ENCODE measurements at places on chromosomes 1 and 21. TPM values are rescaled to one million over a fixed set of nuclear protein-coding genes. Genes with fewer than 3 reads are reported as not detected.

The KCNH1 gene
- not detected for total RNA-seq

The CFHR2 gene
- not detected for total RNA-seq

The KMO gene
- not detected for total RNA-seq

The SIPA1L2 gene
- 127 TPM for total RNA-seq

DNA sequence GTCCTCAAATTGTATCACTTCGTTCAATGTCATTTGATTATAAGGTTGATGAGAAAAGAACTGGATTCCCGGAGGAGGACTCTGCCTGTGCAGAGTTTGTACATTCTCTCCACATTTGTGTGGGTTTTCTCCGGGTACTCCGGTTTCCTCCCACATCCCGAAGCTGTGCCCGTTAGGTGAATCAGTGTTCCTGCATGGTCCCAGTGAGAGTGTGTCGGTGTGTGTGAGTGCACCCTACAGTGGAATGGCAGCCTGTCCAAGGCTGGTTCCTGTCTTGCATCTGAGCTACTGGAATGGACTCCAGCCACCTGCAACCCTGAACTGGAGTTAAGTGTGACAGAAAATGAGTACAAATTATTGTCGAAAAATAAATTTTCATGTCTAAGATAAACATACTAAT is 92.2 kb upstream of the KCTD3 start:
- DNase-seq, result no peak
- no peaks in the 10 kb centered on the region for H3K27me3 ChIP-seq
- H3K4me3 ChIP-seq, result no peak overlapping the region
- H3K4me1 ChIP-seq, result no peaks in the 10 kb centered on the region

DNA sequence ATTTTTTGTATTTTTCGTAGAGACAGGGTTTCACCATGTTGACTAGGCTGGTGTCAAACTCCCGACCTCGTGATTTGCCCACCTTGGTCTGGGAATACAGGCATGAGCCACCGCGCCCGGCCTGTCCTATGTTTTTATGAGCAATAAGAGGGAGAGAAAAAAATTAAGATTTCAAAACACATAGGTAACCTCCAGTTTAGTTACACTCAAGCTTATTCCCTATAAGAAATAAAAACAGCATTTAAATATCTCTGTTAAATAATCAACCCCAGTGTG is 7.1 kb downstream of the RSBN1 start:
- peak overlapping the region; percentile 61 for H3K27ac ChIP-seq
- DNase-seq, result no peak
- H3K4me1 ChIP-seq, result peaks cover 81% of the 10 kb centered on the region
- no peaks in the 10 kb centered on the region for H3K27me3 ChIP-seq
- H3K4me3 ChIP-seq, result peak overlapping the region; percentile 26

DNA sequence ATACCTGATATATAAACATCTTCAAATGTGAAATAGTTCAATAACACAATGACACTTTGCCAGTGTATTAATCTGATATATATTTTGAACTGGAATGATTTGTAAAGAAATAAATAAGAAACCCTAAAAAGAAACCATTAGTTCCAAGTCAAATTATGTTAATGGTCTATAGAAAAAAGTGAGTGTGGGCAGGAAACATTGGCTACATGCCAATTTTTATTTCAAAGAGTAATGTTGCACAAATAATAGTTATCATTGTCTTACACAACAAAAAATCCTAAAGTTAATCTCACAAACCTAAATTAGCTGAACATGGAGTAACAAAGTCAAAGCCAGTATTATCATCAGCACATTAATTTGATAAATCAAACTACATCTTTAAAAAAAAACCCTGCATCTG is 37.9 kb upstream of the BATF3 start:
- no peak for DNase-seq
- peaks cover 5% of the 10 kb centered on the region for H3K4me1 ChIP-seq
- H3K27ac ChIP-seq, result no peak overlapping the region
- H3K27me3 ChIP-seq, result no peaks in the 10 kb centered on the region
- H3K4me3 ChIP-seq, result no peak overlapping the region
- peaks cover 3% of the 10 kb centered on the region for H3K36me3 ChIP-seq

- no peak for DNase-seq
- no peaks in the 10 kb centered on the region for H3K27me3 ChIP-seq
- no peaks in the 10 kb centered on the region for H3K36me3 ChIP-seq
- no peak overlapping the region for H3K27ac ChIP-seq
These were observed 4.7 kb downstream of the CCDC190 start for GRCh38 chr1:162856260-162856659.

GRCh38 chr1:221166559-221167318 is 287.5 kb downstream of the HLX start:
- H3K27ac ChIP-seq, result peak overlapping the region; percentile 28
- DNase-seq, result no peak
- no peaks in the 10 kb centered on the region for H3K36me3 ChIP-seq
- H3K4me1 ChIP-seq, result peaks cover 20% of the 10 kb centered on the region

- no peak overlapping the region for H3K4me3 ChIP-seq
- DNase-seq, result no peak
- no peaks in the 10 kb centered on the region for H3K36me3 ChIP-seq
- no peaks in the 10 kb centered on the region for H3K27me3 ChIP-seq
These were observed 12.6 kb upstream of the NTPCR start for GRCh38 chr1:232937741-232938375.

GRCh38 chr1:98706173-98706843 is 44.8 kb downstream of the SNX7 start:
- DNase-seq, result no peak
- no peaks in the 10 kb centered on the region for H3K4me1 ChIP-seq
- peaks cover 21% of the 10 kb centered on the region for H3K36me3 ChIP-seq

GRCh38 chr1:153232553-153232952 is 15.2 kb downstream of the PRR9 start:
- H3K4me3 ChIP-seq, result no peak overlapping the region
- H3K4me1 ChIP-seq, result no peaks in the 10 kb centered on the region
- peaks cover 43% of the 10 kb centered on the region for H3K27me3 ChIP-seq
- no peaks in the 10 kb centered on the region for H3K36me3 ChIP-seq
- no peak for DNase-seq
- no peak overlapping the region for H3K27ac ChIP-seq

- H3K4me3 ChIP-seq, result no peak overlapping the region
- no peaks in the 10 kb centered on the region for H3K4me1 ChIP-seq
- no peak overlapping the region for H3K27ac ChIP-seq
- no peaks in the 10 kb centered on the region for H3K36me3 ChIP-seq
These were observed 18.8 kb downstream of the ELF3 start for GRCh38 chr1:202029171-202029665.
